ENCODE measurements at places on chromosomes 12 and 14.

DNA sequence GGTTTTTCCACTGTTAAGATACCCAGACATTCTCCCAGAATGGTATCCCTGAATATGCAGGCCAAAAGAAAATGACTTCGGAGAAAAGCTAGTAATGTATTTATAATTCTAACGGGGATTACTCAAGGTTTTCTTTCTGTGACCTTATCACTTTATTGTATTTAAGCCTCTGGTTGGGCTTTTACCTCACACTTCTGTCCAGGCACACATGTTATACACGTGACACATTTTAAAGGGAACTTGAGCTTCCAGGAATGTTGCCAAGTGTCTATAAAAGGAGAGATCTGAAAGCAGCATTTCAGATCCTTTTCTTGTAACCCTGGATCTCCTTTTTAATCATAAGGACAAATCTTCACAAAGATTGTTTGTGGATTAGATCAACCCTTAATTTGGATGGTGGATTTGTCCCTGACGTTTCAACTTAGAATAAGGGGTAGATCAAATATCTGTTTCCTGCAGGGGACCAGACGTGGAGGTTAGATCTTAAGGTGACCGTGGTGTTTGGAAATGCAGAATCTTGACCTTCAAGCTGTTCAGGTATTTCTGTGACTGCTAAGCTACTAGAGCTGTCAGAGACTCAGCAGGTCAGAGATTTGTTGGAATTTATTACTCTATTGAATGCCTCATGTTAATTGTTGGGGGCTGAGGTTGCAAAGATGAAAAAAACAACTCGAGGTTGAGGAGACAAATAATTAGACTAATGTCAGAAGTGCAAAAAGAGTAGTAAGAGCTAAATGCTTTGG lies 1.5 kb downstream of the CIPC start:
- no peak for DNase-seq

DNA sequence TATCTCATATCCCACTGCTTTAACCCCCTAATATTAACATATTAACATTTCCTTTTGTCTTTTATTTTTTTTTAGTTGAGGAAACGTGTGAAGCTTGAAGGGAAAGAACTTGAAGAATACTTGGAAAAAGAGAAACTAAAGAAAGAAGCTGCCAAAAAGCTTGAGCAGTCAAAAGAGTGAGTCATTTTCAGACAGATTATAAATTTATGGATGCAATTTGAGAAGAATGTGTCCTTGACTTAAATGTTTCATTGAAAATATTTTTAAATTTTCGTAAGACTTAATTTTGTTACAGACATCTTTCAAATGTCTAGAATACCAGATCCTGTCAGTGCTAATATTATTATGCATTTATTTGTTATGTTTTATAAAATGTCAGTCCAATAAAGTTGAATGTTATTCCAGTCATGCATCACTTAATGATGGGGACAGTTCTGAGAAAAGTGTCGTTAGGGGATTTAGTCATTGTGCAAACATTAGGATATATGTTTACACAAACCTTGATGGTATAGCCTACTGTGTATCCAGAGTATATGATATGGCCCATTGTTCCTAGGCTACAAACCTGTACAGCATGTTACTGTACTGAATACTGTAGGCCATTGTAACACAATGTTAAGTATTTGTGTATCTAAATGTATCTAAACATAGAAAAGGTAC lies 32.6 kb downstream of the CPSF2 start:
- DNase-seq, result no peak

DNA sequence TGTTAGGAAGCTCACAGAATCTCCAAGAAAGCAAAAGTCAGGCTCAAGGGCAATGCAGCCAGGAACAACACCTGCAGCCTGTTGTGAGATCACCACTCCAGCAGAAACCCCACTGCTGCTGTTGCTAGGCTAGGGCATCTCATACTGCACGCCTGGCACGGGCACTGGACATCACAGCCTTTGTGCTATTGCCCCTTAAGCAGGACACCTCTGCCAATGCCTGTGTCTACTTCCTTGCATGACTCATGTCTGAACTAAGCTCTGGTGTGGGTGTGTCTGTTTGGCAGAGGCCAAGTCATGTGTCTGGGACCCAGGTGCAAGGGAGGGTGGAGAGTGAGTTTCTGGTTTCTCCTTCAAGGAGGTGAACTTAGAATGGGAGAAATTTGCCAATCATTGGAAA lies 10.0 kb upstream of the DDX47 start:
- DNase-seq, result no peak

- DNase-seq, result no peak
Measured at GRCh38 chr14:49194067-49194466, 392.1 kb downstream of the RPS29 start.

GRCh38 chr12:58858030-58858429 lies 62.3 kb downstream of the LRIG3 start:
- DNase-seq, result no peak

DNA sequence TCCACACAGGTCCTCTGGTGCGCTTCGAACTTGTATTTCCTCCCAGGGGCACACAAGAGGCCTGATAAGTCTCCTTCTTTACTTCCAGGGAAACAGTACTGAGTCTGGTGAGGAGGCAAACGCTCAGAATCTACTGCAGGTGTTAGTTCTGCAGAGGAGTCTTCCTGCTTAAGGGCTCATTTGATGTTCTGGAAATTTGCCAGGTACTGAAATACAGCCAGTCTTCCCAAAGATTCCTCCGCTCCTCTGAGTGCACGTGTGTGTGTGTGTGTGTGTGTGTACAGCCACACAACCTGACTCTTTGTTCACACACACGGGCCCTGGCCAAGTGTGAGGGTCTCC lies 92.0 kb downstream of the FBXL14 start:
- DNase-seq, result no peak

- no peak for DNase-seq
Measured at GRCh38 chr14:101704140-101704539, 57.4 kb upstream of the PPP2R5C start.

DNA sequence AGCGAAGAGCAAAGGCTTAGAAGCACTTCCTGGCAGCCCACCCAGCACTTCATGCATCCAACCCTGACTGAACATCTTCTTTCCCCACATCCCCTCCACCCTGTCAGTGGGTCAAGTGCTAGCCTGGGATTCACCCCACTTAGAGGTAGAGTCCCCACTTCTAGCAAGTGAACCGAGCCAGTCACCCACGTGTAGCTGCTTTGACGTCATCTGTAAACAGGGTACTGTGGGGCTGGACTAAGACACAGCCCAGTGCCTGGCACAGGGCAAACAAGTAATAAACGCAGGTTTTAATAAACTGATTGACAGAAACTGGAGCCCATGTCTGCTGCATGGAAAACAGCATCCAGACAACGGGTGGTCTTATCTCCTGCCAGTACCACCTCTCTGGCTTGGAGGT lies 61.7 kb downstream of the ITPK1 start:
- no peak for DNase-seq

GRCh38 chr14:39763402-39763890 lies 331.2 kb upstream of the FBXO33 start:
- DNase-seq, result no peak

GRCh38 chr12:89857652-89858274 lies 149.1 kb upstream of the ATP2B1 start:
- DNase-seq, result no peak

- no peak for DNase-seq
Measured at GRCh38 chr14:70827347-70827746, 18.0 kb upstream of the MAP3K9 start.

DNA sequence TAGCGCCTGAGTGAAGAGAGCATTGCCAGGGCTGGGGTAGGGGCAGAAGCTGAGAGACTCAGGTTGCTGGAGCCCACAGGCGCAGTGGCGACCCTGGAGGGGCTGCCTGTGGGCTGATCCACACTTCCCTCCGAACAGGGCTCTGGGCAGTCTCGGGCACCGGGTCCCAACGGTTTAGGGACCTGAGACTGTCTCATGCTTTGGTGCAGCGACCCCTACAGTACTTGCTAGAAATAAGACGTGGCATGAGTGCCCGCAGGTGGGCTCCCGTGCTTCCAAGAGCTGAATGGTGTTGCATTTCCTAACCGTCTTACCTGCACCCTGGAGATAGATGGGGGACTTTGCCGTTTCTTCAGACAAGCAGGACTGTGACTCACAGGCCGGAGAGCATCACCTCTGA lies 57.4 kb downstream of the AACS start:
- no peak for DNase-seq

- DNase-seq, result peak; percentile 30
Measured at GRCh38 chr12:15788233-15789219, 662 bp downstream of the EPS8 start.

GRCh38 chr12:112711507-112711906 lies 80.0 kb upstream of the RPH3A start:
- DNase-seq, result no peak

- no peak for DNase-seq
Measured at GRCh38 chr12:16261944-16262475, 15.5 kb downstream of the SLC15A5 start.

GRCh38 chr12:73421832-73422231 lies 1115.8 kb upstream of the ATXN7L3B start:
- no peak for DNase-seq

GRCh38 chr14:72946491-72946890 lies 20.2 kb downstream of the DCAF4 start:
- no peak for DNase-seq

DNA sequence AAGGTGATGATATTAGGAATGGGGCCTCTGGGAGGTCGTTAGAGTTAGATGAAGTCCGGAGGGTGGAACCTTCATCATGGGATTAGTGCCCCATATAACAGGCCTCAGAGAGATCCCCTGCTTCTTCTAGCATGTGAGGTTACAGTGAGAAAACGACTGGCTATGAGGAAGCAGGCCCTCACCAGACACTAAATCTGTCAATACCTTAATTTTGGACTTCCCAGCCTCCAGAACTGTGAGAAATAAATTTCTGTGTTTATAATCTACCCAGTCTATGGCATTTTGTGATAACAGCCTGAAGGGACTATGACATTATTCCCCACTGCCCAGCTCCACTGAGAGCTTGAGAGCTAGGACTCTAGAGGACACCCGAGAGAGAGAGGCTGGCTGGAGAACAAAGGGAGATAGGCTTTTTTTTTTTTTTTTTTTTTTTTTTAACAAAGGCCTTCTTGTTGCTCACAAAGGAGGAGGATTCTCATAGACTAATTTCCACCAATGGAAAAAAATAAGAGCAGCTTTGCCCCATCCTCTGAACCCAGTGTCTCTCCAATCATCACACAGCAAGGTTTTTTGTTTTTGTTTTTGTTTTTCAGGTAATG lies 87.8 kb upstream of the EEA1 start:
- DNase-seq, result no peak

DNA sequence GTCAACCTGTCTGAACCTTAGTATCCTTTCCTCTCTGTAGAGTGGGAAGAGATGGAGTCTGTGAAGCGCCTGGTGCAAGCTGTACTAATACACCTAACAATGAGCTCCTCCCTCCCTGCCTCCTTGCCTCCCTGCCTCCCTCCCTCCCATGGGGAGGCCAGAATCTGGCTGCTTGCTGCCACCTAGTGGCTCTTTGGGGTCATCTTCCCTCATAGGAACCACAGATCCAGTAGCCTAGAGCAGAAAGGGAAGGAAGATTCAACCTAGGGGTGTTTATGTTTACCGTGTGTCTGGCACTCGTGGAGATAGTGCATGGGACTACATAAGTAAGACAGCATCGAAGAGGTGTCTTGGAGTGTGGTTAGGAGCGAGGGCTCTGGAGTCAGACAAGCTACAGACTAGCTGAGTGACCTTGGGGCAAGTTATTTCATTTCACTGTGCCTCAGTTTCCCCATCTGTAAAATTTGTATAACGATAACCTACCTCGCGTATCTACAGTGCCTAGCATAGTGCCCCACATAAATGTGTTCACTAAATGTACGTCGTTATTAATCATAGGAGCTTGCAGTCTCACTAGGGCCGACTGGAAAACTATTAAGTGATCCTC lies 35.5 kb upstream of the TSPAN9 start:
- DNase-seq, result peak; percentile 73

DNA sequence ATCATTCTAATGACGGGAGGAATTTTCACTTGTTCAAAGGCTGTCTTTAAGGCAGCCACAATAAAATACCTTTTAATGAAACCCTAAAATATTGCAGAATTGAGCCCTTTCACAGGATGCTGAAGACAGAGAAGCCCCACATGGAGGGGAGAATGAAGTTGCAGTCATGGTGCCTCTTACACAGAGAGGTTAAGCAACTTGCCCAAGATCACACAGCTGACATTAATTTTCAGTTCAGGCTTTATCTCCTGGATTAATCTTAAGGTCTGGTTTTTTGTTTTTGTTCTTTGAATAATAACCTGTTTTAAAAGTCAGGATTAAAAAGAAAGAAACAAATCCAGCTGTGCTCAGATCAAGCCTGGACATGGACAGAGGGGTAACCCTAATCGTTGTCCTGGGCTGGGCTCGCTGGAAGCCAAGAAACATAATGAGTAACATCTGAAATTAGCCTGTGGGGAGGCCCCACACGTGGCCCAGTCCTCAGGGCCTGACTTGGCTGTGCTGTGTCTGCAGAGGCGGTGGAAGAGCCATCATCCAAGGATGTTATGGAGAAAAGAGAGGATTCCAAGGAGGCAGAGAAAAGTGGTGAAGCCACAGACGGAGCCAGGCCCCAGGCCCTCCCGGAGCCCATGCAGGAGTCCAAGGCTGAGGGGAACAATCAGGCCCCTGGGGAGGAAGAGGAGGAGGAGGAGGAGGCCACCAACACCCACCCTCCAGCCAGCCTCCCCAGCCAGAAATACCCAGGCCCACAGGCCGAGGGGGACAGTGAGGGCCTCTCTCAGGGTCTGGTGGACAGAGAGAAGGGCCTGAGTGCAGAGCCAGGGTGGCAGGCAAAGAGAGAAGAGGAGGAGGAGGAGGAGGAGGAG lies 8.0 kb downstream of the CHGA start:
- no peak for DNase-seq

GRCh38 chr12:20549108-20549719 lies 145.9 kb upstream of the SLCO1C1 start:
- peak; percentile 18 for DNase-seq

GRCh38 chr14:70802379-70802778 lies 6.9 kb downstream of the MAP3K9 start:
- no peak for DNase-seq

- DNase-seq, result peak; percentile 7
Measured at GRCh38 chr12:50986966-50987737, 34.8 kb downstream of the HIGD1C start.

DNA sequence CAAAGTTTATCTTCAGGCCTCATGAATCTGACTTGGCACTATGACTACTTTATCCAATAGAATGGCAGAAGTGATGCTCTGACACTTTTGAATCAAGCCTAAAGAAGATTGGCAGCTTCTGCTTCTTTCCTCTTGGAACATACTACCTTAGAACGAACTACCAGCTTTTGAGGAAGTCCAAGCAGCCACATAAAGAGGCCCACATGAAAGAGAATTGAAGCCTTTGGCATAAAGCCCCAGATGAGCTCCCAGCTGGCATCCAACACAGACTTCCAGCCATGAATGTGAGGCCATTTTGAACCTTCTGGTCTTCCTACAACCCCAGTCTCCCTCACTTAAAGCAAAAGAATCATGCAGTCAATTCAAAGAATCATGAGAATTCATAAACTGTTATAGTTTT lies 65.8 kb downstream of the EEA1 start:
- DNase-seq, result no peak

DNA sequence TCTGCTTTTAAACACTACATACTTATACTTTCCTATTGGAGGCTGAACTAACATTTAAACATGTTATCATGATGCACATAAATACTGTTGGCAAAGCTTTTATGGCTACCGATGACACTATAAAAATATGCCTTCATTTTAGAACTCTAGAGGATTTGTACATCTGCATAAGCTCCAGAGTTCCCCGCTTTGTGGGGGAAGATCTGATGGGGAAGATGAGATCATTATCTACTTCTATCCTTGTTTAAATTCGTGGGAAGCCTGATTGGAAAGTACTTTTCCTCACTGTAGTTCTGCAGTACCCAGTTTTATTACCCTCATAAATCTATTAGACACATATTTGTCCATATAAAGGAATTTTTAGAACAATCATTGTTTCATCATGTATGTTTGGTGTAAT lies 299.6 kb upstream of the ATP2B1 start:
- DNase-seq, result no peak

- DNase-seq, result no peak
Measured at GRCh38 chr14:24219521-24219920, 3.7 kb upstream of the MDP1 start.
